ENCODE measurements at places on chromosomes 3 and 15. TPM values are rescaled to one million over a fixed set of nuclear protein-coding genes. Genes with fewer than 3 reads are reported as not detected.

The CEP19 gene
- 0.18 TPM for total RNA-seq

The NEDD4 gene
- 29.2 TPM for total RNA-seq

The SLC12A8 gene
- 9.4 TPM for total RNA-seq

The CYP11A1 gene
- total RNA-seq: not detected

The NFKBIZ gene
- 199 TPM for total RNA-seq

The NEO1 gene
- total RNA-seq: 10.7 TPM
